T-cell (primary cell): ENCODE measurements at places on chromosomes 5 and 9.

GRCh38 chr9:113143432-113144227, 7.2 kb upstream of the SLC31A2 start:
- no peak for DNase-seq

DNA sequence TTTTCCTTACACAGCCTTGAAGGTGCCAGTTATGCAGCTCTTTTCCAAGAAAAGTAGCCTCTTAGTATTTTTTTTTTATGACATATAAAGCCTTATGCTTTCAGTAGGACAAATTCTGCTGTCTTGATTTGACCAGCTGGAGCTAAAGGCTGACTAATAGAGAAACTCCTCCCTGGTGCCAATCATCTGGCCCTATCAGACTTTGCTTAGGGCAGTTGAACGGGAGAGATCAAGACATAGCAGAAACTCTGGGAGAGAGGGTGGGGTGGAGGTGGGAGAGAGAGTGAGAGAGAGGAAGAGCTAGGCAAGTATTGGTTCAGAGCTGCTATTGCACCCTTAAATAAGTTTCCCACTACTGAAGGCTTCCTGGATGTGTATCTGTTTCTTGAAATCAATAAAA, 100.2 kb downstream of the SEC61B start:
- DNase-seq = no peak

DNA sequence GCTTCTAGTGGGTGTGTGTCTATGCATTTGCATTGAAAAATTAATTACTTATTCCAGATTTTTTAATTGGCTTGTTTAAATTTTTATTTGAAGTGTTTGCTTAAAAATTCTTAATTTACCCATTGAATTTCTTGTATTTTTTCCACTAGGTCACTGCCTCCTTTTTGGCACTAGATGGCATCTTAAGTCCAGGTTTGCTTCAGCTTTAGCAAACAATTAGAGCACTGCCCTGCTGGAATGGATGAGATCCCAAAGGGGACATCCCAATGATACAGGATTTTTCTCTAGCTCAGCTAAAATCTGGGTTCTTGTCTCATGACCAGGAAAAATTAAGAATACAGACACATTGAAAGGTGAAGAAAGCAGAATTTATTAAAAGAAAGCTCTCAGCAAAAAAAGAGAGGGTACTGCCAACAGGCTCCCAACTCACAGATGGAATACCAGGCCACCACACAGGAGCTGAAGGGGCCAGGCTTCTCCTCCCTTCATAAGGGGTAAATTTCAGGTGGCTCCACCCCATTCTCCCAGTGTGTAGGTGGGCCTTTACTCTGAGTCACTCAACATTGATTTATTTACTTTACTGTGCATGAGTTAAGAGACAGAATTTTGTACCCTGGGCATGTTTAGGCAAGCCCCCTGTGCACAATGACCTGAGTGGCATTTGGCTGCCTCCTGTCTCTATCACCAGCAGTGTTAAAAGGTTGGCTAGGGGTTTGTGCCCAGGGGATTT, 532.4 kb downstream of the ANXA1 start:
- no peak for DNase-seq

GRCh38 chr5:78129597-78129996, 164.9 kb downstream of the AP3B1 start:
- no peak for DNase-seq

DNA sequence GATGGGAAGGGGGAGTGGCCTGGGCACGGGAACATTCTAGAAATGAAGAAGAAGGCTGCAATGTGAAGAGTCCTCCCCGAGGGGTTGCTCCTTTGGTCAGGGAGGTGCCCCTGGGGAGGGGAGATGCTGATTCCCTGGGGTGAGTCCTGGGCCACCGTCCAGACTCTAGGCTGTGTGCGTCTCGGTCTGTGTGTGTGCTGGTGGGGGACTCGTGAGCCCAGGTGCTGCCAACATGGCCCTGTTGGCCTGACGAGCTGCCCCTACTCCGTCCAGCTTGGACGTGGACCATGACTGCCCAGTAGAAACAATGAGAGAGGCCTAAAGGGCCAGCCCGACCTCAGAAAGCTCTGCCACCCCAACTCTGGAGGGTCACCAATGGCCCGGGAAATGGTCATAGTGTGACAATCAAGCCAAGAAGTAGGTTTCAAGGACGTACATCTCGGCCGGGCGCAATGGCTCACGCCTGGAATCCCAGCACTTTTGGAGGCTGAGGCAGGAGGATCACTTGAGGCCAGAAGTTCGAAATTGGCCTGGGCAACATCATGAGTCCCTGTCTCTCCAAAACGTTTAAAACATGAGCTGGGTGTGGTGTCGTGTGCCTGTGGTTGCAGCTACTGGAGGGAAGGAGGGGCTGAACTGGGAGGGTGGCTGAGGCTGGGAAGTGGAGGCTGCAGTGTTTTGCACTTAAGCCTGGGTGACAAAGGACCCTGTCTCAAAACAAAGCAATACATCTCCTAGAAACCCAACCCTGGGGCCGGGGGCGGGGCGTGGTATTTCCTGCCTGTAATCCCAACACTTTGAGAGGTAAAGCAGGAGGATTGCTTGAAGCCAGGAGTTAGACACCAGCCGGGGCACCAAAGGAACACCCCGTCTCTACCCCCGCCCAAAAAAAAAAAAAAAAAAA, 17.0 kb downstream of the LHX3 start:
- DNase-seq = no peak

DNA sequence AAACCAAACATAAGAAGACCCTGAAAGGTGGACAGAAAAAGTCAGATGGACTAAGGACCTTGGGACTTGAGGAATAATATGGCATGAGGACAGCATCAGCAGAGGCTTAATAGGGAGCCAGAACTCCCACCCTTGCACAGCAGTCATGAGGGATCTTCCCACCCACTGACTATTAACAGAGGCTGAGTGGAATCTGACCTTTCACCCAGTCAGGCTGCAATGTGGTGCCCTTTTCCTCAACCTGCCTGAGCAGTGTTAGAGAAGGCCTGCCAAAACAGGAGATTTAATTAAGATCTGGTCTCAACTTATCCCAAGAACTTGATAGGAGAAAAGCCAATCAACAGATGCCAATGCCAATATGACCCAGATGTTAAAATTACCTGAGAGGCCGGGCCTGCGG, 481.9 kb downstream of the KDM4C start:
- no peak for DNase-seq

DNA sequence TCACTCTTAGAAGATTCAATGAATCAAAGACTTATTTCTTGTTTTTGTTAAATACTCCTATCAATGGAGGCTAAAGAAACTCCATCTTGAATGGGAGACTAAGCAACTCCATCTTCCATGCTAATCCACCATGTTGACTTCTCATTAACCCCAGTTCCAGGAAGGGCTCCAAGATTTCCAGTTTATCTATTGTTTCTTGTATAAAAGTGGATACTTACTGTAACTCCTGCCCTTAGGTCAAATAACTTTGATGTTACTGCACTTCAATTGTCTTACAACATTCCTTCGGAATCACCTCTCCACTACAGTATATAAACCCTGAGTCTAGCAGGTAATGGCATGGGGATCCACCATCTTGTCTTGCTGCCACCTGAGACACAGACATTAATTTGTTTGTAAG, 63.0 kb downstream of the PUM3 start:
- no peak for DNase-seq

DNA sequence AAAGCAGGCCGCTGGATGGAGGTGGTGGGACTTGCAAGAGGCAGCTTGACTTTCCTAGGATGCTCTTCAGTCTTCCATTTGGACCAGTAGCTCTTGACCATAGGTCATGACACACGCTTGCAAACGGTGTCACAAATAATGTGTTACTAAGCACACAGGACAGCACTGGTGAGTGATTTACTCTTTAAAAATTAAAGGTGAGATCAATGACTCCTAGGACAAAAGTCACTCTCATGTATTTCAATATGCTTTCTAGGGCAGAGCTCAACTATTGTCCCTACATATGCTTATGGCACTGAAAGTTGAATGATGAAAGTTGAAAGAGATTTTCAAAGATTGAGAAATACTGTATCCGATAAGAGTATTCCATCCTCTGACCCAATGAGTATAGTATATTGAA, 496.7 kb downstream of the EBF1 start:
- DNase-seq = no peak

DNA sequence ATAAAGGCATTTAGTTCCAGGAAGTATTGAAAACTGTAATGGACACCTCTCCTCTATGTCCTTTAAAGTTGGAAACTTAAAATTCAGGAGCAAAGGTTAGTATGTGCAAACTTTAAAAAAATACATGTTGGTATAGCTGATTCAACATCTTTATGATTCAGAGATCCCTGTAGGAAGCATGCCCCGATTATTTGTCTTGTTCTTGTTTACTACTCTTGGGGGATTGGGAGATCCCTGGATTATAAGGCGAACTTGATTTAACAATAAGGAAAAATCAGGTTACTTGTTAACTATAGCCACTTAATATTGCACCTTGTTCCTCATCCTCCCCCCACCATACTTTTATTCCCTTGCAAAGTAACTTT, 1.7 kb downstream of the F2RL1 start:
- DNase-seq = no peak

- no peak for DNase-seq
These were observed 101.3 kb downstream of the SH3TC2 start for GRCh38 chr5:148961261-148962199.

DNA sequence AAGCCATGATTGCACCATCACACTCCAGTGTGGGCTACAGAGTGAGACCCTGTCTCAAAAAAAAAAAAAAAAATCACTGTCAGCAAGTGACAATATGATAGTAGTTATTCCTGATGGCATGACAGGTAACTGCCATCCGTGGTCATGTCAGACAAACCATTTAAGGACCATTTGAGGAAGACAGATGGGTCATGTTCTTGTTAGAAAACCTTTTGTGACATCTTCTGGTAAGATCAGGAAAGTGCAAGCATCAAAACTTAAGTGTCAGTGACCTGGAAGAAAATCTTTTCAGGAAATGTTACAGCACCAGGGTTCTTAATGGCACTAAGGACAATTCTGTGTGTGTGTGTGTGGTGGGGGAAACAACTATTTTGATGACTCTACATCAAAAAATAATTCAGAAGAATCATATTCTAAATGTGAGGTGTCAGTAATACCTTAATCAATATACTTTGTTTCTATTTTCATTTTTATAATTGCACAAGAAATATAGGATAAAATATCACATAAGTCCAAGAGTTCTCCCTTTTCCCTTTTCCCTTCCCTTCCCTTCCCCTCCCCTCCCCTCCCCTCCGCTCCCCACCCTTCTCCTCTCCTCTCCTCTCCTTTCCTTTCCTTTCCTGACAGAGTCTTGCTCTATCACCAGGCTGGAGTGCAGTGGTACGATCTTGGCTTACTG, 17.8 kb downstream of the SLC38A9 start:
- DNase-seq = no peak

DNA sequence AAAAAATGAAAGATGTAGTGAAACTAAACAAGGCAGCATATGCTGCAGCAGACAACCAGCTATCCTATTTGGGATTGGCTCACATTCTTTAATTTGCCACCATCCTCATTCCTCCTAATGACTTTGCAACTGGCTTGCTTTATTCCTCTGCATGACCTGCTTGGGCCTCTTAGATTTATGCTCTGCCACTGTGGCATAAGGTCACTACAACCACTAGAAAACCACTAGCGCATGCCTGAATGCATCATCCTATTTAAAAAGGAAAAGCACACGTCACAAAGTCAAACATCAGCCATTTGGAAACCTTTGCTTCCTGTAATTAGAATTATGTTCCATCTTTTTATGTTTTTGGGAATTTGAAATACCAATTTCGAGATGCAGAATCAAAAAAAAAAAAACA, 40.8 kb upstream of the CCDC152 start:
- DNase-seq = no peak

- DNase-seq = no peak
These were observed 267.0 kb downstream of the CETN3 start for GRCh38 chr5:90142541-90142940.

DNA sequence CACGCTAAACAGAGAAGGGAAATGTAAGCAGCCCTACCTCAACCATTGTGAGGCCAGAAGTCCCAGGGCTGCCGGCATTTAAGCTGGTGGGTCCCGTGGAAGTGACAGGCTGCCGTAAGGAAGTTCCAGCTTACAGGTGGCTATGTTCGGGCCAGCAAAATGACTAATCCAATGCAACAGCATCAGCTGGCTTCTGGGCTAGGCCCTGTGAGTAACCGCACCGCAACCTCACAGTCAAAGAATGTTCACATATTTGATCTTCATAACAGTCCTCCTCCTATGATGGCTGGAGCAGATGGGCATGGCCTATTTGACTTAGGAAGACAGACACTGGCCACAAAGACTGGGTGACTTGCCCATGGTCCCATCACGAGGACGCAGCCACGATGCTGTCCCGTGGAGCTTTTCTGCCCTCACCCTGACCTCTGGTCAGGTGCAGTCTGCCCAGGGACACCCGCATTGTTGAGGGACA, 88.2 kb downstream of the LIFR start:
- DNase-seq = no peak

GRCh38 chr9:94010980-94011533, 55.9 kb upstream of the BARX1 start:
- DNase-seq = peak; percentile 26

DNA sequence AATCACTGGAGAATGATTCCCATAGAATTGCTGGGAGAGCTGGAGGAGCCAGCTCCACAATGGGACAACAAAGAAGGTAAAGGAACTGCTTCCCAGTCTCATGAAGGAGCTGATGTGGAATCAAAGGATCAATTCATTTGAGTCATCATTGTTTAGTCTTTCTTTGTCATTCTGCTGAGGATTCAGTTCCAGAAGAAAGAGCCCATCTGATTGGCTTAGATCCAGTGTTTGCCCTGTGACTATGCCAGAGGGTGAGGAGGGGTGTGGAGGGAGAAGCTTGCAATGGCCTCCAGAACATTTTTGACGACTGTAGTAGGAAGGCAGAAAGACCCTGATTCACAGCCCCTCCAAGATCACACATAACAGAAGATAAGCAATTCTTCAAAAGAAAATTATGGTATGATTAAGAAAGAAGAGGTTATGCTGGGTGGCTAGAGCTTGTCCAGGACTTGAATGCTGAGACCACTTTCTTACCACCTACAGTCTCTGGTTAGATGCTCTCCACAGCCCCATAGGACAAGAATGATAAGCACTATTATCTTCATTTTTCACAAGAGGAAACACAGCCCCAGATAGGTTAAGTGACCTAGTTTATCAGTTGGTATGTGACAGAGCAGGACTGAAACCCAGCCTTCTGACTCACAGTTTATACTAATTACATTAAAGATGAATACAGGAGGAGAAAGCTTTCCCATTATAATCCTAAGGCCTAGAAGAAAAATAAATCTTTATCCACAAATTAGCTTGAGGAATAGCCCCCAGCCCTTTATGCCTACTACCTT, 363.1 kb downstream of the PRELID2 start:
- DNase-seq = no peak

DNA sequence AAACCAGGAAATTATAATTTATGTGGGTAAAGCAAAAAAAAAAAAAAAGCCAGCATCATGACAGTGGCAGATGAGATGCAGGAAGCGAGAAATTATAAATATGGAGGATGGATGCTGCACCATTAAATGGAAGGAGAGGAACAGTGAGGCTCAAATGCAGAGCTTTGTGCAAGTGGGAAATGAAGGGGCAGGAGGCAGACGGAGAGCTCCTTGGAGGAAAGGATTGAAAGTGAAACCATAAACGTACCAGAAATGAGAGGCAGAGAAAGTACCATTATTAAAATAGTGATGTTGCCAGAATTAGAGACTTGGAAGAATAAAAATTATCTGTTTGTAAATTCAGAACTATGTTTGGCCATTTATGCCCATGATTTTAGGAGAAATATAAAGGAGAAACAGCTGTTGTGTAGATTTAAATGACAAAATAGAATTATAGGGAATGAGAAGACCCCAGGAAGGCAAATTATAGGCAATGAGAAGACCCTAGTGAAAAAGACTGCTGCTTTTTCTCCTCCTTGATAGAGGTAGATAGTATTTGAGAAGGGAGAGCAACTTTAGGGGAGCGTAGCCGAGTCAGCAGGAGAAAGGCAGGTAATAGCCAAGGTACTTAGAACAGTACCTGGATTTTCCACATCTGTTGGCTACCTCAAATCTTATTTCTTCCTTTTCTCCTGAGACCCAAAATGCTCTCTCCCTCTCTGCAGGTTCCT, 341.0 kb upstream of the CD180 start:
- no peak for DNase-seq
